Activated CD4-positive, alpha-beta T cell treated with anti-CD3 and anti-CD28 coated beads, Interleukin-2, Interleukin-4, amounts not matched to agents 100 ng/mL and 50 ng/mL, durations not matched to agents 16 hours and 8 hours (primary cell): ENCODE measurements at places on chromosomes 16 and 17.

- no peak for DNase-seq
Measured at GRCh38 chr16:27685807-27686206, 135.9 kb downstream of the KATNIP start.

DNA sequence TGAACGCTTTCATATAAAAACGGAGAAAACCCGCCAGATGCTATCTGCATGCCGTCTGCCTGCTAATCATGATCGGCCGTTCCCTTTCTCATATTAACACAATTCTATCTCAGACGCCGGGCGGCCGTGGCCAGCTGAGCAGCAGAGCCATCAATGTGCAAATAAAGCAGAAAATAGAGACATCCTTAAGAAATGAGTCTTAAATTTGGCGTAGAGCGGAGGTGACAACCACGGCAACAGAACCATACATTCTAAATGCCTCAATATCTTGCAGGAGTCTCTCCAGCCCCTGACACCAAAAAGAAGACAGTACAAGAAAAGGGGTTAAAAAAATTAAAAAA is 2.7 kb upstream of the IRX5 start:
- peak; percentile 24 for DNase-seq

DNA sequence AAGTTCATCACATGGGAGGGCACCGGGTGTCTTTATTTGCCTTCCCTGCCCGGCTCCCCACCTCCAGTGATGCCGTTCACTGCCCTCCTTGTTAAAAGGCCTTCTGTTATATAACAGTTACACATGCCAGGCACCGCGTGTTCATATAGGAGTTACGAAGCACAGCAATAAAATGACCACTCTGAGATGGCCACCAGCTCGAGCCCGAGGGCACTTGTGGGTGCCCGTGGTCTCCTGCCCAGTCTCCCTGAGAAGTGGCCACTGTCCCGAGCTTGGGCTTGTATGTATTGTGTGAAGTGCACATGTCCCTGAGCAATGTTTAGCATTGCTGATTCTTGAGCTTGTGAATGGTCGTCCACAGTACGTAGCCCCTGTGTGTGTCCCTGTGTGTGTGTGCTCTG is 355.6 kb downstream of the SEC14L1 start:
- DNase-seq, result no peak

DNA sequence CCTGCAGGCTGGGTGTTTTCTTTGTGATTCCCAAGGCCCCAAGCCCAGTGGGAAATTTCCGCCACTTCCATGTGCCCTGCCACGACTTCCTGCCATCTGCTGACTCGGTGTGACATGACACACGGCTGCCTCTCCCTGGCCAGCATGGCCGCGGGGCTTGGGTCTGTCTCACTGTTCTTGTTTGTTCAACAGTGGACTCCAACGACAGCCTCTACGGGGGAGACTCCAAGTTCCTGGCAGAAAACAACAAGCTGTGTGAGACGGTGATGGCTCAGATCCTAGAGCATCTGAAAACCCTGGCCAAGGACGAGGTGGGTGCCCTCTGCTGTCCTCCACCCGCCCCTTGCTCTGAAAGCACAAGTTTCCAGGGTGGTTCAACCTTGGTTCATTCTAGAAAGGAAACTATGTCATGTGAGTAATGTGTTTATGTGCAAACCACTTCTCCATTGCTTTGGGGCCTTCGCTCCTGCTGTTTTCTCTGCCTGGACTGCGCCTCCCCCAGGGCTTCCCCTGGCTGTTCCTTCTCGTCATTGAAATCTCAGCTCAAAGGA is 26.8 kb downstream of the KNOP1 start:
- DNase-seq, result no peak

DNA sequence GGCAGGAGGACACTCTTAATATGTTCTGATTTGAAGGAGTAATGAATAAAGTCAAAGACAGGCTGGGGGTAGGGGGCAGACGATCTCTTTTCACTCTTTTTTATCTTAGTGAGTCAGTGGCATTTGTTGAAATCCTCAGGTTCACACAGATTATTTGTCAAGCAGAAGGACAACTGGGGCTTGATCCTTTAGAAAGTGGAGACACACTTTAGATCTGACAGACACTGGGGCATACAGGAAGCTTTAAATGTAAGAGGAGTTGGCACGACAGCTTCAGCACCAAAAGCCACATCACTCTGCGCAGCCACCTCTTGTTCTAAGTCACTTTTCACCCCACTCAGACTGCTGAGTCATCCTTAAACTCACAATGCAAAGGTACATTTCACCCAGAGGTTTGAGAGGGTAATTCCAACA is 121.5 kb downstream of the STXBP4 start:
- peak; percentile 87 for DNase-seq

- DNase-seq, result peak; percentile 51
Measured at GRCh38 chr16:79845033-79845733, 244.6 kb upstream of the MAF start.

DNA sequence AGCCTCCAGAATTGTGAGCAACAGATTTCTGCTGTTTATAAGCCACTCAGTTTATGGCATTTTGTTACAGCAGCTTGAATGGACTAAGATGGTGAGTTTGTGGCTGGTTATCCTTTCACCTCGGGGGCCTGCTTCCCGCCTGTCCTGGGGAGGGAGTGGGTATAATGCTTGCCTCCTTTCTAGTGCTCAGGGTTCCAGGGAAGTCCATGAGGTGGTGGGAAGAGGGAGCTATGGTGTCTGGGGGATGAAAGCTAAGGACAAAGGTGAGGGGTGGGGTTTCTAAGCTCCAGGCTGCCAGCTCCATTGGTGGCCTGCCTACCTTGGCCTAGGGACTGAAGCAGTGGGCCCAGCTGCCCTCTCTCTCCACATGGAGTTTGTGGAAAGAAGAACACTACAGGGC is 50.2 kb upstream of the SDK2 start:
- no peak for DNase-seq

DNA sequence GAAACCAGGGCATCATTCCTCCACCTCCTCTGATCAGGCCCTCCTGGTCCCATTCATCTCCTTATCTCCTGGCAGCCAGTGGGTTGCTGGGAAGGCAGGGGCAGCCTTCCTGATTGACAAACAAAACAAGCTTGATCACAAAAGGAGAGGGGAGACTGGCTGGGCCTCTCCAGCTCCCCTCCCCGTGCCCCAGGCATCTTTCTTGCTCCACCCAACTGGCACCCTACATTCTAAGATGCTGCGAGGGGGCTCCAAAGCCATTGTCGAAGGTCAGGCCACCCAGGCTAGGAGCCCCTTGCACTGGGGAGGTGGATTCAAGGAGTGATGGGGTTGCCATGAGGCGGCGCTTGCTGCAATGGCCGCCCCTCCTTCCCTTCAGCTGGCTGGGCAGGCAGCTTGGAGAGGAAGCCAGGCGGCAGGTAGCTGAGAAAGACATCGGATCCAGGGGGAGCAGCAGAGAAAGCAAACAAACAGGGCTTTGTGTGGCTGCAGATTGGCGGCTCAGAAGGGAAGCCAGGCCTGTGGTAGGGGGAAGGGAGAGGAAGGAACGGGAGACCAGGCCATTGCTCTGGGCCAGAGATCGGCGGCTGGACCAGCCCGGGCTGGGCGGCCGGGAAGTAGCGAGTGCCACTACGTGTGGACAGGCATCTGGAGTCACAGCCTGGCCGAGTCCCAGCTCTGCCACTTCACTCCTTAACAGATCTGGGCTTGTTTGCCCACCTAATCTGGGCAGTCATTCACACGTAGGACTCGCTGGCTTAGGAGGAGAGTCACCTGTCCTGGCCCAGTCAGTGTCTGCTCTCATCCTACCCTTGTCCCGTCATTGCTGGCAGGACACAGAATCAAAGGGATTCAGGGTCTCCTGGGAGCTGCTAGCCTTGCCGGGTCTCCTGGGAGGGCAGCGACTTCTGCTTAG is 12.3 kb downstream of the RAI1 start:
- DNase-seq, result no peak

DNA sequence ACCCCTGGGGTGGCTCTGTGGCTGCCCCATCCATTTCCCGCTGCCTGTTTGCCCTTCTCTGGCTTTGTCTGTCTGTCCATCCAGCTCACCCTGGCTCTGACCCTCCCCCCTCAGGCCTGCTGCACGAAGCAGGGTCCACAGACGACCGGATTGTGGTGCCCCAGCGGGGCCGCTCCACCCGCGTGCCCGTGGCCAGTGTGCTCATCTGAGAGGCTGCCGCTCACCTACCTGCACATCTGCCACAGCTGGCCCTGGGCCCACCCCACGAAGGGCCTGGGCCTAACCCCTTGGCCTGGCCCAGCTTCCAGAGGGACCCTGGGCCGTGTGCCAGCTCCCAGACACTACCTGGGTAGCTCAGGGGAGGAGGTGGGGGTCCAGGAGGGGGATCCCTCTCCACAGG is 761 bp upstream of the LAT start:
- DNase-seq, result no peak

DNA sequence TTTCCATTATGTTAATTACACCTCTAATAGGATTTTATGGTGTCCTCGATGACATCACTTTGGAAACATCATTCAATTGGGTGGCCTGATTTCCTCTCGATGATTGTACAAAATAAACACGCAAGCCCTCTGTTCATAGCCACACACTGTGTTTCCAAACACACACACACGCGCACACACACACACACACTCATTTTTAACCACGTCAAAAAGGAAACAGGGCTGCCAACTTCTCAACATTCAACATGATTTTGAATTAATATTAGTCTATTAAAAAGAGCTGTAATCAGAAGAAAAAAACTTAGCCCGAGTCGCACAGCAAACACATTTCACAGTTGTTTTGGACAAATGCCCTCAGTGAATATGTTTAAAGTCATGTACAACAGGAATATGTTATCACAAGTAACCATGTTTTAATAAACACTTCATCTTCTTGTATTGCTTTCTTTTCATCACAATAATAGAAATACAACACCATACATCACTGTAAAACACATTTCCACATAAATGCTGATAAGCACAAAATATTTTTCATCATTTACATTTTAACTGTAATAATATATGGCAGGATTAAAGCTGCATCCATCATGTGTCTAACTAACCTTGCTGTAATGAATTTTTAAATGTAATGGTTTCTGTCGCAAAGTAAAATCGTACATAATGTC is 219.1 kb upstream of the IRX3 start:
- no peak for DNase-seq

DNA sequence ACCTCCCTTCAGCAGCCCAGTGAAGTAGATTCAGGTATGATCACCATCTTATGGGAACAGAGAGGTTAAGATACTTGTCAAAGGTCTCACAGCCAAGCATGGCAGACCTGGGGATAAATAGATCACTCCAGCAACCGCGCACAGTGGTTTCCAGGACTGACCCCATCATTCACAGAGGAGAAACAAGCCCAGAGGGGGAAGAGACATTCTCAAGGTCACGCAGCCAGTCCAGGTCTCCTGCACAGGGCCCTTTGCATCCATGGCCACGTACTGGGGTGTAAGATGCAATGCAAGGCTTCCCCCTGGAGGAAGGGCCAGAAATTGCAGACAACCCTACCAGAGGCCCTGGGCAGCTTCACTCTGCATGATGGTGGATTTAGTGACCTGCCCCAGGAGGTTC is 19.9 kb downstream of the TLE7 start:
- peak; percentile 50 for DNase-seq

DNA sequence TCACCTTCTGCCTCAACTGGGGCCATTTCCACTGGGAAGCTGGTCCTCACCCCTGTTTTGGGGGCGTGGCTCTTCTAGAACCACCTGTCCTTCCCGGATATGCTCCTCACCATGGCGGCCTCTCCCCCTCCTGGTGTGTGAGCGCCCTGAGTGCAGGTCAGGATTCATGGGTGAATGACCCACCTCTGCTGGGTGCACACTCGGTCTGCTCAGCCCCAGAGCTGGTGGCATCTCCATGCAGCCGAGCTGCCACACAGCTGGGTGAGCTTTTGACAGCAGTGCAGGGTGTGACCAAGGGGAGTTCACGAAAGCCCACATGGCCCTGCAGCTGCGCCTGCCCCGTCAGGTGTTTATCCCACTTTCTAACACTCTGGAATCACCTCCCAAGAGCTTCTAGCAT is 27.3 kb downstream of the GRIN2C start:
- DNase-seq, result no peak

DNA sequence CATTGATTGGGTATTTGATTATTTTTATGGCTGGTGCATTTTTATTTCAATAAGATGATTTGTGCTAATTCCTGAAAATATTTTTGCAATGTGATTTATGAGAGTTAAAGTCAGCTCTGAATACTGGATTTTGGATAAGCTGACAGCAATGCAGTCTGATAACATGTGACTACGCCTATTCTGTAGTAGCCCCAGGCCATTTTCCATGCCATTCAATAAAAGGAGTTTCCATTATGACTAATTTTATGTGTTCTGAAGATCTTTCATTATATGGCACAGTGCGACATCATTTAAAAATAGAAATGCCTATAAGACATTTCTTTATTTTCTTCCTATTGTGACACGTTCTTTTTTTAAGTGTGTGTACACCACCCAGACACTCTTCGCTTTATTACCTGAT is 46.3 kb downstream of the KCNJ2 start:
- no peak for DNase-seq

- DNase-seq, result no peak
Measured at GRCh38 chr17:59349178-59349577, 17.7 kb downstream of the YPEL2 start.

GRCh38 chr16:65666132-65666941 is 544.5 kb upstream of the CDH11 start:
- no peak for DNase-seq

- no peak for DNase-seq
Measured at GRCh38 chr16:19771040-19771439, 53.0 kb downstream of the IQCK start.

DNA sequence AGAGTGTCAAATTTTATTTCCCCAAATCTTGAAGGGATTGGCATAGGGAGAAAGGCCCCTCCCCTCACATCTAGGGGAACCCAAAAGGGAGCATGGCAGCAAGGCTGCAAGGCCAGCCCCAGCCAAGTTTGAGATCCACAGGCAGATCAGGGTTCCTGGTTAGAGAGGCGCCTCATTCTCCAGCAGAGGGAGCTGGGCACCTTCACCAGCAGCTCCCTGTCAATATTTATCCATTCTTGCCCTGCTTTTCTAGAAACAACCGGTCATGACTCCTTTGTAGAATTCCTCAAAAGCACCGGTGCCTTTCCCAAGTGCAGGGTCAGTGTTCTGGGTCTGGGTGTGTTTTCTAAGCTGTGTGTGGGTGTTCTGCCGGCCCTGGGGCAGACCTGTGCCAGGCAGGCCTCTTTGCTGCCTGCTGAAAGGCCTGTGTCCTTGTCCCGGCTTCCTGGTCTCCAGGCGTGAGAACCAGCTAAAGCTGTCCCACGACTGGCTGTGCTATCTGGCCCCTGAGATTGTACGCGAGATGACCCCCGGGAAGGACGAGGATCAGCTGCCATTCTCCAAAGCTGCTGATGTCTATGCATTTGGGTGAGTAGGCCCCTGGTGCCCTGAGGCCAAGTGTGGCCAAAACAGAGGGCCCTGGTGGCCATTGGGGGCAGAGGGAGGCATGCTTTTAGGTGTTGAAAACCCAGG is 21.2 kb upstream of the LGALS9 start:
- DNase-seq, result no peak
